ENCODE measurements at places on chromosomes 13 and 19.
A peak's percentile ranks its signal among the peaks of the same experiment; 100 is the strongest.

DNA sequence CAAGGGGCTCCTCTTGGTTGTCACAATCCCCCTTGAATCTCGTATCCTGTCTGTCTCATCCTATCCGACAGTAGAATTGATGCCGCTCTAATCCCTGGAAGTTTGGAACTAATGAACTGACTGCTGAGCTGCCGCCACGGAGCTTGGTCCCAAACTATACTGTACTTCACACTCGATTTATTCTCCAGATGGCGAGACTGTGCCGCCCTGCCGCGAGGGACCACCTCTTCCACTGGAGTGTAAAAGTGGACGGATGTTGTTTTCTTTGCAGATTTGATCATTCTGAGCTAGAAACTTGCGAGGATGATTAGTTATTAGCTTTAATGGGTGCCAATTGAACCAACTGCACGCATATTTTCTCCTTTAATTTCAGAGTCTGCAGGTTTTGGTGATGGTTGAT, 117.2 kb downstream of the ZIC5 start:
- DNase-seq = no peak

- peak; percentile 31 for DNase-seq
Observed at GRCh38 chr13:33931397-33932311, 113.7 kb downstream of the RFC3 start.

- DNase-seq = no peak
Observed at GRCh38 chr19:10288662-10289166, 1.0 kb upstream of the ICAM5 start.

DNA sequence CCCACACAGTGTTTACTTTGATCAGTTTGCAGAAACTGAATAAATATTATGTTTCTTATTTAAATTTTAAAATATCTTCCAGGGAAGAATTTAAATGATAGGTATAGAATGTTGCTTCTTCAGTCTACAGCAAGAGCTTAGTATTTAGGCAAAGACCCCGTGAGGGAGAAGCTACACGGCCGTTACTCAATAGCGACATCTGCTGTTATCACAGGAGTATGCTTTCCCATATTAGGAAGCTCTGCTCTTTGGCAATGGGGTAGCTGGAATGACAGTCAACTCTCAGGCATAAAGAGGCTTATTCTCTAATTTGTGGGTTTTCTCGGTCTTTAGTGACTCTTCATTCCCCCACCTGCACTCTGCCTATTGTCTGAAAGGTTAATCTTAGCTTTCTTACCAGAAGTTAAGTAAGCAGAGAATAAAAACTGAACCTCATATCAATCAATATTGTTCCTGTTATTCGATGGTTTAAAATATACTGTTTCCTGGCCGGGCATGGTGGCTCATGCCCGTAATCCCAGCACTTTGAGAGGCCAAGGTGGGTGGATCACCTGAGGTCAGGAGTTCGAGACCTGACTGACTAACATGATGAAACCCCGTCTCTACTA, 13.2 kb upstream of the LHFPL6 start:
- peak; percentile 28 for DNase-seq

- DNase-seq = no peak
Observed at GRCh38 chr13:111042661-111043226, 72.4 kb upstream of the ARHGEF7 start.

DNA sequence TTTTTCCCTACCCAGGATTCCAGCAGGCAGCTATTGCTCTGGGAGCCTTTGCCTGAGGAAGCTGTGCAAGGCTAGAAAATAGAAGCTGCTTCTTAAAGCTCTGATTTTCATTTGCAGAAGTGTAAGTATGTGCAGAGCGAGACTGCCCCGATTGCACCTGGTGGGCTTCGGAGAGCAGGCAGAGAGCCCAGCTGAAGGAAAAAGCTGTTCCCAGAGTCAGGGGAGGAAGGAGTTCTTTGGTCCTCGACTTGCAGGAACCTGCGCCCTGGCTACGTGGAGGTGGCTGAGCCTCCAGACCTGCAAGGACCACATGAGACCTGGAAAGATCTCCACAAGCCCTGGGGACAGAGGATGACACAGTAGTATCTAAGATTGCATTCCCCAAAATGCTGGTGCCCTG, 235.0 kb upstream of the ARGLU1 start:
- DNase-seq = no peak

GRCh38 chr19:51333836-51334460, 8.0 kb downstream of the VSIG10L start:
- no peak for DNase-seq

DNA sequence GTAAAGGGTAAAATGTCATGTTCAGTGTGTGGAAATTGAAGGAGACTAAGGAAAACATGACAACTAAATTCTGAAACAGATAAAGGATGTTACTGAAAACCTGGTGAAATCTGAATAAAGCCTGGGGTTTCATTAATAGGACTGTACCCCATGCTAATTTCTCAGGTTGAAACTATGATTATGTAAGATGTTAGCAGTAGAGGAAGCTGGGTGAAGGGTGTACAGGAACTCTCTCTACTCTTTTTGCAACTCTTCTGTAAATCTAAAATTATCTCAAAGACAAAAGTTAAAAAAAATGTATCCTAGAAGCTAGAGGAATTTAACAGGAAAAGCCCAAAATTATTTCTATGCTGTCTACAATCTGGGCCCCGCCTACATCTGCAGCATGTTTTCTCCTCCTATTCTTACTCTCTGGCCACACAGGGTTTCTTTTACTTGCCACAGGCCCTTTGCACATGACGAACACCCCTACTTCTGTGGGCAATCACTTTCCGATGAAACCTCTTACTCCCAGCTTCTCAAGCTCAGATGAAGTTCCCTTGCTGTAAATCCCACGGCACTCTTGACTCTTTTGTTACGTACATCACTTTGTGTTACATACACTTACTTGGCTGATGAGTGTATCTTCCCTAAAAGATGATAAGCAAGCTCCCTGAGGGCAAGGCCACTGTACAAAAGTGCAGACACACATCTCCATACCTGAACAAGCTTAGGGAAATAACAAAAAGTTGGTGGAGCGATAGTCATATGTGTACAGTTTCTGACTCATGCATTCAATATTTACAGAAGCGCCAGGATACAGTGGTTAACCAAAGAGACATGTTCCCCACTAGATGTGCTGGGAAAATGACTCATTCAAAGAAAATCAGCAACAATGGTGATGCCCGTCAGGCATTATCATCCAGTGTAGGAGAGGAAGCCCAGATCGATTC, 32.6 kb downstream of the RUBCNL start:
- peak; percentile 86 for DNase-seq

DNA sequence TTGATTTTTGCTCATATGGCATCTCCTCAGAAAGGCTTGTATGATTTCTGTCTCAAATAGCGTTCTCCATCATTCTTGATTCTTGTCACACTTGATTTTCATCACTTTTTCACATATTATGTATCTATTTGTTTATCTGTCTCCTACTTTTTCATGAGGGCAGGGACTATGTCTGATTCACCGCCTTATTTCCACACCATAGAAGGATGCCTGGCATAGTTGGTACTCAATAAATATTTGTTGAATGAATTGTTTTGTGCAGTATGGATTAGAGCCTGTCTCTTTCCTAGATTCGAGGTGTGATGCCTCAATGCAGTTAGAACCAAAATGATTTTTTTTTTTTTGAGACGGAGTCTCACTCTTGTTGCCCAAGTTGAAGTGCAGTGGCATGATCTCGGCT, 12.1 kb downstream of the SAE1 start:
- DNase-seq = no peak

DNA sequence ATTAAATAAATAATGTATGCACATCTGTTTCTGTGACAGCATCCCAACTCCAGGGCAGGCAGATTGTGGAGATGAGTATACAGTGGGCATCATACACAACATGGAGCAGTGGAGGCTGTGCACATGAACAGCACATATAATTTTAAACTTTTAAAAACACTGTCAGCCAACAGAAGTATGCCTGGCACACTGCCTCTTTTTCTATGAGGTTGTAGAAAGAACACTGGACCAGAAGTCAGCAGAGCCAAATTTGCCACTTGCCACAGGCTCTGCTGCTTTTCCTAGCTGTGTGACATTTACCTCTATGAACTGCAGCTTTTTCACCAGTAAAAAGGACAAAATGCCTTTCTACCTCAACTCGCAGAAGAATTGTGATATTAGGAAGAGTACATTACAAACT, 118.7 kb downstream of the FRY start:
- DNase-seq = no peak

- DNase-seq = no peak
Observed at GRCh38 chr19:4121273-4121612, 2.7 kb downstream of the MAP2K2 start.

- DNase-seq = no peak
Observed at GRCh38 chr13:109771926-109772325, 14.5 kb downstream of the IRS2 start.

DNA sequence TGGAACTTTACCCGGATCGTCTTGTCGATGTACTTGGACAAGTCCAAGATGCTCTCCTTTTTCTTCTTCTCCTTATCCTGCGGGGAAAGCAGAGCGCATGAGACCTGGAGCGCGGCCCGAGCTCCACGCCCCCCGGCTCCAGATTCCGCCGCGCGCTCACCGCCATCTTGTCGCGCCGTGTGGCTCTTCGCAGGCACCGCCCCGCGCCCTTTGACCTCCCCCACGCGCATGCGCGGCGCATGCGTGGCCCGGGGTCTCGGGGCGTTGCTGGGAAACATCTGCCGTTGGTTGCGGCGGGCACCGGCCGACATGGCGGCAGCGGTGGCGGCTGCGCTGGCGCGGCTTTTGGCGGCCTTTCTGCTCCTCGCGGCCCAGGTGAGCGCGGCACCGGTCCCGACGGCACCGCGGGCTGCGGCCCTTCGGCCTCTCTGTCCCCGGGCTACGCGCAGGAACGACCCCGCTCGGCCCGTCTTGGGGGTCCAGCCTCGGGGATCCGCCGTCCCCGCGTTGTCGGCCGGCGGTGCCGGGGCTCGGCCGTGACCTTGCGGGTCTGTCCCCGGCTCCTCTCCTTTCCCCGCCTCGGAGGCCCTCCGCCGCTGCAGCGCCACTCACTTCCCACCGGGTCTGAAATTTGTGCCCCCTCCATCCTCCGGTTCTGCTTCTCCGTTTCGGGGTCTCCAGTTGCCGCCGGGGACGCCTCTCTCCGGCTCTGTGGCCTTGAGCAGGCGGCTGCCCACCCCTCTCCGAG, at the start of the genes LSM7 and SPPL2B:
LSM7 (minus strand) TSS at position 186 of the 748 bp plus-strand sequence; CDS start at position 166, 20 bp downstream.
SPPL2B (plus strand) TSS at position 284 of the 748 bp plus-strand sequence; CDS start at position 310, 26 bp downstream.
- peak; percentile 64 for DNase-seq

- DNase-seq = no peak
Observed at GRCh38 chr19:21580101-21580500, 74.7 kb downstream of the ZNF429 start.

DNA sequence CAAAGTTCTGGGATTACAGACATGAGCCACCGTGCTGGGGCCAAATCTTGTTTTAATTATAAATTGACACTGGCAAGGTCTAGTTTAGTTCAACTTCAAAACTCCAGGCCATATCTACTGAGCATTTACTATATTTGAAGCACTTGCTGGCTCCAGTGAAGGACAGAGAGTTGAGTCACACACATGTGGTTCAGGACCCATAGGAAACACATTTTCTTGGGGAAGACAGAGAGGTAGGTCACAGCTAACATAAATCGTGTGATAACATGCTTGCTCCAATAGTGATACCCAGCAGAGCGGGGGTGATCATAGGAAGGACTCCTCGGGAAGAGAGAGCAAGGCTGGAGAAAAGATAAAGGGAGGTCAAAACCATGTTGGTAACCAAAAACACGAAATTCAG, 170.6 kb upstream of the TSC22D1 start:
- no peak for DNase-seq

DNA sequence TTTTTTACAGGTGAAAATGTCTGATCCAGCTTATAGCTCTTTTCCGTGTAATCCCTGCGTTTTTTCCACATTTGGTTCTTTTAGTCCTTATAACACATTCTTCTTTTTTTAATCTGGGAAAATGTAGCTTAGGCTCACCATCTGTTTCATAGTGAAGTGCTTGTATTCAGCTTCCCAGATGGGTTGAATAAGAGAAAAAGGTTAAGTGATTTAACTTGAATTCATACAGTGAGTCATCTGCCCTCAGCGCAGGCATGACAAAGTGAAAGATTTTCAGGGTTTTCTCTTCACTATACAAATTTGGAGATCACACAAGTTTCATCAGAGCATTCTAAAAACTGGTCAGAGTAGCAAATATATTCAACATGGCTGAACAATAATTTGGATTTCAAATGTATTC, 224.8 kb downstream of the SPRY2 start:
- peak; percentile 55 for DNase-seq

DNA sequence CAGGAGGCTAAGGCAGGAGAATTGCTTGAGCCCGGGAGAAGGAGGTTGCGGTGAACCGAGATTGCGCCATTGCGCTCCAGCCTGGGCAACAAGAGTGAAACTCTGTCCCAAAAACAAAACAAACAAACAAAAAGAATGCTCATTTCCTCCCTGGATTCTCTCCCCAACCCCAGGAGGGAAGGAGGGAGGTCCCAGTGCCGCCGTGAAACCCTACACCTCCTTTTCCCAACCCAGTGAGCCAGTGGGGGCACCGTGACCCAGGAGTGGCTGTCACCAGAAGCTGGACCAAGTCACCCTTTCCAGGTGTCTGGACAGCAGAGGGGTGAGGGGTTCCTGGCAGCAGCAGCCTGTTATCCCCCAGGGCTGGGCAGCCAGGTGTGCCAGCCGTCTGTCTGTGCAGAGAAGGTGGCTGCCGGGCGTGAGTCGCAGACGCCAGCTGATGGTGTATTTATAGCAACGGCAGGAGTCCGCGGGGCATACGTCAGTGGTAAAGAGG, 23.5 kb downstream of the NFIC start:
- no peak for DNase-seq

DNA sequence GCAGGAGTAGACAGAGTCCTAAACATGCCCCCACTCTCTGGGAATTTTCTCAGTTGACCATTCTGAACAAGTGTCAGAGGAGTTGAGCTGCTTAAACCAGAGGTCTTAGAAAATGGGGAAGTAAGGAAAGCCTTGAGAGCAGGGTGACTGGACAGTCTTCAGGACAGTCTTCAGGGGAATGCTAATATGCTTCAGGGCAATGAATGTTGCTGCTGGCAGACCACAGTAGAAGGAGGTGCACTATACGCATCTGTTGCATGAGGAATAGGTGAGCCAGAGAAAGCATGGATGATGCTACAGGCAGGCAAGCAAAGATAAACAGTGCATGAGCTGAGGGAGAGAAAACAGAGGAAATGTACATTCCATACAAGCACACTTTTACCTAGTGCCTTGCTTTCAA, 196.6 kb upstream of the GPR12 start:
- no peak for DNase-seq

GRCh38 chr13:52903320-52903719, 54.9 kb upstream of the PCDH8 start:
- DNase-seq = no peak

- DNase-seq = no peak
Observed at GRCh38 chr13:29902632-29903305, 52.4 kb upstream of the UBL3 start.

- DNase-seq = peak; percentile 56
Observed at GRCh38 chr19:6076675-6077463, 33.4 kb downstream of the RFX2 start.

Measured in amniotic stem cell (primary cell).